ENCODE measurements at places on chromosomes 2 and 18.

DNA sequence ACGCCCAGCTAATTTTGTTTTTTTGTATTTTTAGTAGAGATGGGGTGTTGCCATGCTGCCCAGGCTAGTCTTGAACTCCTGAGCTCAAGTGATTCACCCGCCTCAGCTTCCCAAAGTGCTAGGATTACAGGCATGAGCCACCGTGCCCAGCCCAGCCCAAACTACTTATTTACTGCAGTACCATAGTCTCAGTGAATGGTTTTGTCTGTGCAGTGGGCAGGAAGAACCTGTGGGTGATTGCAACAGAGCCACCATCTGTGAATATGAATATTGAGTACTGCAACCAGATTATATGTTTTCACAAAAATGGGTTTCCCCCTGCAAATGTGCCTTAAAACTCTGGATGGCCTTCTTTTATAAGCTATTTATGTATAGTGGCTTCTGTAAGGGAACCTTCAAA is 9.1 kb downstream of the MPPE1 start:
- DNase-seq = no peak

DNA sequence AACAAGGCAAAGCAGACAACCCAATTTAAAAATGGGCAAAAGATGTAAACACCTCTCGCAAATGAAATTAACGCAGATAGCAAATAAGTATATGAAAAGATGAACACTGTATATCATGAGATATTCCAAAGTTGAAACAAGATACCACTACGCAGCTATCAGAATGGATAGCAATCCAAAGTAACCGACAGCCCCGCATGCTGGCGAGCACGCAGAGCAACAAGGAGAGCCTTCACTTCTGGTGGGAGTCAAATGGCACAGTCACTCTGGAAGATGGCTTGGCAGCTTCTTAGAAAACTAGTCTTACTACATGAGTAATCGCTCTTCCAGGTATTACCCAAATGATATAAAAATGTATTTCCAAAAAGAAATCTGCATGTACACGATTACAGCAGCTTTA is 1.4 kb downstream of the NDUFA10 start:
- DNase-seq = no peak

DNA sequence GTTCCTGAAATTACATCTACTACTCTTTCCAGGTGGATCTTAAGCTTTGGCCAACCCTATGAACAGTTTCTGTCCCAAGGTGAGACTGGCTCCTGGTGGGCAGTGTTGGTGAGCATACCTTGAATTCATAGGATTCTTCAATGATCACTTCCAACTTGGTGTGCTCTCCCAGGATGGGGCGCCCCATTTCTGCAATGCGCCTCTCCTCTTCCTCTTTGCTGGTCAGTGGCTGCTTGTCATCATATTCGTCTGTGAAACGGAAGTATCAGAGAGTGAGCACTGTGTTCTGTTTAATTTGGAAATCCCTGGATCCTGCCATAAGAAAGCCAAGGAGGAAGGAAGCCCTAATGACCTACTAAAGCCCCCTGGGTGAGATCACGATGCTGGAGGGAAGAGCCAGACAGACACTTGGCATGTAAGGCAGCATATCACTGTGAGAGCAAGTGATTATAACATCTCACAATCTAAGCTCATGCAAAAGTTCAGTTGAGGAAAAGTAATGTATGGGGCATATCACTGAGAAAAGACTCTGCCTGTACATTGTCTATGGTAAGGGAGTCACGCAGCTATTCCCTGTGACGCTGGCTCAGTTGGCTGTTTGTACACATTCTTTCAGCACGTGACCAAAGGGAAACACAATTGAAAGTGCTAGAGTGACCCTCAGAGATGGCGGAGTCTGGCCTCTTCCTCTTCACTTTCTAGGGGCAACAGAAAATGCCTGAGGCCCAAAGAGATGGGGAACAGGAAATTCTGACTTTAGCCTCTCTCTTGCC is 287.0 kb downstream of the SLC8A1 start:
- no peak for DNase-seq

DNA sequence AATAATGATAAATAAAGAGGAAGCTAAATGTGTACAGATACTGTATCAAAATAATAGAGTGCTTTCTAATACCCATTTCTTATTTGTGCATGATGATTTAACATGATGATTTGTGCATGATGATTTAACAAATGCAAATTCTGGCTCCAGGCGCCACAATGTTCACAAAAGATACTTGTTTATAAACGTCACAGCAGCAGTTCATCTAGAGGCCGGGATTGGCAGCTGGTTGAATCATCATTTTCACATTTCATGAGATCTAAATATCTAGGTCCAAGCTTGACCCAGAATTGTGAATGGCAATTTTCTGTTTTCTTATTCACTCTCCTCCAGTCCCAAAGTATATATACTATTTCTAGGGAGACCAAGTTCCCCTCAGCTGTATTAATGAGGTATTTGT is 322.0 kb downstream of the SUCLG1 start:
- no peak for DNase-seq

GRCh38 chr2:197121756-197122385 is 188.7 kb downstream of the ANKRD44 start:
- DNase-seq = no peak

DNA sequence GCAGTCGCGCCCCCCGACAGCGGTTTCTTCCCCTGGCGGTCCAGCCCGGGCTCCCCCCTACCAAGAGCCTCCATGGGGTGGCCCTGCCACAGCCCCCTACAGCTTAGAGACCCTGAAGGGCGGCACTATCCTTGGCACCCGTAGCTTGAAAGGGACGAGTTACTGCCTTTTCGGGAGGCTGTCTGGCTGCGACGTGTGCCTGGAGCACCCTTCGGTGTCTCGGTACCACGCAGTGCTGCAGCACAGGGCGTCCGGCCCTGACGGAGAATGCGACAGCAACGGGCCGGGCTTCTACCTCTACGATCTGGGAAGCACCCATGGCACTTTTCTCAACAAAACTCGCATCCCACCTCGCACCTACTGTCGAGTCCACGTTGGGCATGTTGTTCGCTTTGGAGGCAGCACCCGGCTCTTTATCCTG is 475 bp downstream of the SLC4A1AP start:
- no peak for DNase-seq

GRCh38 chr18:30929718-30930117 is 112.8 kb downstream of the DSC3 start:
- DNase-seq = no peak

GRCh38 chr2:23375448-23375847 is 9.5 kb upstream of the KLHL29 start:
- no peak for DNase-seq

DNA sequence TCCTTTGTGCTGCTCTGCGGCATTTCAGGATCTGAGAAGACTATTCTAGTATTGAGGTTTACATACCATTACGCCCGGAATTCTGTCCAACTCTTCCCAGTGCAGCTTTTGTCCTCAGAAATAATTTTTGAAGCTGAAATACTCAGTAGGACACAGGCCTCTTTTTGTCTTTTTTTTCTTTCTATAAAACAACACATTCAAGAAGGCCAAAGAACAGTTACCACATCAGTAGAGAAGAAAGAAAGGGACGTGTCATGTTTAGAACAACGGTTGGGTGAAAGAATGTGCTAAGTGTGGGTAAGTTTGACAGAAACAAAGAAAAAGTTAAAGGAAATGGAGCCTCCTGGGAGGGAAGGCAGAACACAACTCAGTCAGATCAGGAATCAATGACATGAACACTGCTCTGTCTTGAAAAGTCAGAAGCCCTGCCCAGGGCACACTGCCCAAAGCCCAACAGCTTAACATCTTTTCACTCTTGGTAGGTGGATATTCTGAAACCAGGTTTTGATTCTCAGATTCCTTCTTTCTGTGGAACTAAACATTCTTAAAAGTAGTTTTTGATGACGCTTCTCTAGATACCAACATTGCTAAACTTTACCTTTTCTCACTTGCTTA is 198.6 kb upstream of the CWC22 start:
- DNase-seq = no peak

DNA sequence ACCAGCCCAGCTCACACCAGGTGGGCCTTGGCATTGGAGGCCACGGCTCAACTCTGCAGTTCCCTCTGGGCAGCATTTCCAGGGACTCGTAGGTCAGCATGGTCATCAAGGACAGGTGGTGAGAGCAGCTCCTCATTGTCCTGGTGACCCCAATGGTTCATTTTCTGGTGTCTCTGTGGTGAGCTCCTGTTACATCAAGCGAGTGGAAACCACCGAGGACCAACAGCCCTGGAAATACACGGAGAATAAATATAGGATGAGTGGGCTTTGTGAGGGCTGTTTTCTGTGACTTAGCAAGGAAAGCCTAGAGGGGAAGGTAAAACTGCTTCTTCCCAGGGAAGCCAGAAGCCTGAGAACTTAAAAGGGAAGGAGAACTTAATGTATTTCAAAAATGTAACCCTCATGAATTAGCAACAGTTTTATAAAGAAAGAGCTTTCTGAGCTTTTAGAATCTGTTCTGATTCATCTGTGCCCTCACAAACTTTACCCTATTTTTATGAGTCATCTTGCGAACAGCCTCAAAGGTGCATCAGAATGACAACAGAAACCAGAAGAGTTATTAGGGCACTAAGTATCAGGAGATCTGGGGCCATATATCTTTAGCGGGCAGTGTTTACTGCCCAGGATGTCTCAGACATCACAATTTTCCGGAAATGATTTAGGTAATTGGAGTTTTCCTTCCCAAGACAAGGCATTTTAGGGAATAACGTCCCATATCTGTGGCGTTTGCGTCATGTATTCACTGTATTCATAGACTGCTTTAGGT is 18.7 kb downstream of the C2orf92 start:
- no peak for DNase-seq

- no peak for DNase-seq
Observed at GRCh38 chr18:72530622-72531021, 13.5 kb downstream of the CBLN2 start.

GRCh38 chr2:107657049-107657448 is 169.6 kb upstream of the RGPD4 start:
- DNase-seq = no peak

GRCh38 chr2:236820763-236821344 is 251.2 kb downstream of the ACKR3 start:
- no peak for DNase-seq

GRCh38 chr18:10153924-10154752 is 240.3 kb downstream of the VAPA start:
- DNase-seq = no peak

DNA sequence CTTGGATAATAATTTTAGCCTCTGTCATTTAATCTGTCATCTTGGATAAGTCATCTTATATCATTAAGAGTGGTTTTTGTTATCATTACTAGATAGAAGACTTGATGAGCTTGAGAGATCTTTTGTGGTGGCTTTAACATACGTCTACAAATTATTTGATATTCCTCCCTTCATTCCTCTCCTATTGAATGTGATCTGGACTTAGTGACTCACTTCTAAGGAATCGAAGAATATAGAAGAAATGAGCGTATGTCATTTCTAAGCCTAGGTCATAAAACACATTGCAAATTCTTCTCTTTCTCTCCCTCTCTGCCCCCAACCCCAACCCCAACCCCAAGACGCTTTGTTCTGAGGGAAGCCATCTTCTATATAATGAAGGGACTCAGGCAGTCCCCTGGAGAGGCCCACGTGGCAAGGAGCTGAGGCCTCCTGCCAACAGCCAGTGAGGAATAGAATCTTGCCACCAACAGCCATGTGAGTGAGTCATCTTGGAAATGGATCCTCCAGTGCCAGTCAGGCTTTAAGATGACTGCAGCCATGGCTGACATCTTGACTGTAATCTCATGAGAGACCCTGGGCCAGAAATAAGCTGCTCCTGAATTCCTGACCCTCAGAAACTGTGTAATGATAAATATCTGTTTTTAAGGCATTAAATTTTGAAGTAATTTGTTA is 221.6 kb upstream of the SP5 start:
- no peak for DNase-seq

GRCh38 chr2:18959952-18960717 is 370.8 kb upstream of the NT5C1B start:
- DNase-seq = no peak
